Cortex of kidney (tissue), 1 donor: ENCODE measurements at places on chromosomes 7 and 10.

DNA sequence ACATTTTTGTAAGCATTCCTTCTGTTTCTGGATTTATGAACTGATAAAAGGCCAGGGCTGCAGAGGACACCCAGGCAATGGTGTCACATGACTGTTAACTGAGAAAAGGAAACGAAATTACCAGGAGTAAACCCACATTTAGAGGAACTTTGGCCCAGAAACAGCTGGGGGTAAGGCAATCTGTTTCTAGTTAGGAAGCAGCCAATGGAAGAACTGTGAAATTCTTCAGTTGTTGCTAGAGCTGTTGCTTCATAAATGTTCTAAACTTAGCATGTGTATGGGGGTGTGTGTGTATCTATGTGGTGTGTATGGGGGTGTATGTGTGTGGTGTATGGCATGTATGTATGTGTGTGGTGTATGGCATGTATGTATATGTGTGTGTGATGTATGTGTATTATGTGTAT lies 11.8 kb upstream of the PDCD4 start:
- no peak for DNase-seq

GRCh38 chr10:103849212-103849877 lies 6.0 kb downstream of the SH3PXD2A start:
- no peak for DNase-seq

- DNase-seq, result no peak
Measured at GRCh38 chr10:6490614-6491013, 89.5 kb downstream of the PRKCQ start.

DNA sequence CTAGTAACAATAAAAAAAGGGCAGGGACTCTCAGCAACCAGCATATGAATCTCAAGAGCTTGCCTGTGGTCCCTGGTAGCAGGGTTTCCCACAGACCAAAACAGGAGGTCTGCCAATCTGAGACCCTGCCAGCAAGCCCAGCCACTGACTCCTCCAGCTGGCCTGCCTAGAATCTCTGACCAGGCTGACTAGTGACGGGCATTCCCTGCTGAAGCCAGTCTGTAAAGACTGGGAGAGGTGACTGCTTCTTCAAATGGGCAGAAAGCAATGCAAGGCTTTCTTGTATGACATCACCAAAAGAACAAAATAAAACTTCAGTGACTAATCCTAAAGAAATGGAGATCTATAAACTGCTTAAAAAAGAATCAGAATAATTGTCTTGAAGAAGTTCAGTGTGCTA lies 249.4 kb downstream of the TCF7L2 start:
- DNase-seq, result no peak

- no peak for DNase-seq
Measured at GRCh38 chr7:74325210-74325565, 36.0 kb downstream of the CLIP2 start.

DNA sequence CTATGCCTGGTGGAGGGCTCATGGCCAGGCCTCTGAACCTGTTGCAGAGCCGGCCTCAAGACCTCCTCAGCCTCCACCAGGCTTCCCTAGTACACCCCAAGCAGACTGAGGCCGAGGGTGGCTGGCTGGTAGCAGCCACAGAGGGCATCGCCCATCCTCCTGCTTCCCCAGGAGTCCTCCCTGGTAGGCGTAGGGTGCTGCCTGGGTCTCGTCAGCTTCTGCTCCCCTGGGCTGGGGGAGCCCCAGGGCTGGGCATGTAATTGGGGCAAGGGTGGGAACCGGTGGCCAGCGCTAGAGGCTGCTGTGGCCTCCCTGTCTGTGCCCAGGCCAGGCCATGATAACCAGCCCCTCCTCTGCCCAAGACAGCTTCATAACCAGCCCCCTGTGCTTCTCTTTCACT lies 32.6 kb downstream of the TBATA start:
- DNase-seq, result no peak

DNA sequence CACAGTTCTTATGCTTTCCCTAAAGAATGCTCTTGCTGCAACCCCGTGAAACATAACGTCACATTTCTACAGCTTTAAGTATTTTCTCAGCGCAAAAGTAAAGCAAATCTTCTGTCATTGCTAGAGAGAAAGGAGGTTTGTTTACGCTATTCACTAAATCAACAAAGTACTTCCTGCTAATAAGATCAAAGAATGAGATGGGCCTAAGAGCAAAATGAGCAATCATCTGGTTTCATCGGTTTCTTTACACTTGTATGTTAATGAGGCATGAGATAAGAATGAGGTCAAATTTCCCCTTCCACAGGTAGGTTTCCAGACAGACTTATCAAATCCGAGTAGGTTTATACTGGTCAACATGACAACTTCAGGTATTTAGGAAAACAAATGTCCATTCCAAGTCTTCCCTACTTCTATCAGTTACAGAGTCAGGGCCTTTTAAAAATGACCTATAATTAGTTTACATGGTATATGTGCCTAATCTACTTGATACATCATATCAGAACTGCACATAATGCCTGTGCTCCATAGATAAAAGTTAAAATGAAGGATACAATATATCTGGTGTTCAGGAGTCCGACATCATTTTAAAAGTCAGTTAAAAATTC lies 8.4 kb downstream of the USP6NL start:
- DNase-seq, result no peak

- no peak for DNase-seq
Measured at GRCh38 chr7:15515252-15515651, 46.6 kb downstream of the AGMO start.

DNA sequence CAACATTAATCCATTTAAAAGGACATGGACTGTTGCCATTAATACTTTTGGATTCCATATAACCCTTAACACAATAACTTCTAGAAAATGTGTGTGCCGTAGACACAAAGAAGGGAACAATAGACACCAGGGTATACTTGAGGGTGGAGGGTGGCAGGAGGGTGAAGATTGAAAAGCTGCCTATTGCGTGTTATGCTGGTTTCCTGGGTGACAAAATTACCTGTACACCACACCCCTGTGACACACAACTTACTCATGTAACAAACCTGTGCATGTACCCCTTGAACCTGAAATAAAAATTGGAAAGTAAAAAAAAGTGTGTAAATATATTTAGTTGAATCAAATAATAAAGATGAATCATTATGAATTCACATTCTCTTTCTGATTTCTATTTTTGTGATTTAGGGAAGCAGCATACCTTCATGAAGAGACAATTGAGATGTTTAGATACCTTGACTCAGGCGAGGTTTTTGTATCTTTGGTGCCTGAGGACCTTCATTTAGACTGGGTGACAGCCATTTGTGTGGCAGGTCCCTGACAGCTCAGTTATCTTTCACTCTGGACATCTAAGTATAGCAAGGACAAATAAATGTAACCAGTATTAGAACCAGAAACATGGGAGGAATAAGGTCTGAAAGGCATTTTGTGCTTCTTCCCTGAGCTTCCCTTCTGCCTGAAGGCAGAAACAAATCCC lies 28.7 kb downstream of the GIMAP8 start:
- DNase-seq, result no peak

DNA sequence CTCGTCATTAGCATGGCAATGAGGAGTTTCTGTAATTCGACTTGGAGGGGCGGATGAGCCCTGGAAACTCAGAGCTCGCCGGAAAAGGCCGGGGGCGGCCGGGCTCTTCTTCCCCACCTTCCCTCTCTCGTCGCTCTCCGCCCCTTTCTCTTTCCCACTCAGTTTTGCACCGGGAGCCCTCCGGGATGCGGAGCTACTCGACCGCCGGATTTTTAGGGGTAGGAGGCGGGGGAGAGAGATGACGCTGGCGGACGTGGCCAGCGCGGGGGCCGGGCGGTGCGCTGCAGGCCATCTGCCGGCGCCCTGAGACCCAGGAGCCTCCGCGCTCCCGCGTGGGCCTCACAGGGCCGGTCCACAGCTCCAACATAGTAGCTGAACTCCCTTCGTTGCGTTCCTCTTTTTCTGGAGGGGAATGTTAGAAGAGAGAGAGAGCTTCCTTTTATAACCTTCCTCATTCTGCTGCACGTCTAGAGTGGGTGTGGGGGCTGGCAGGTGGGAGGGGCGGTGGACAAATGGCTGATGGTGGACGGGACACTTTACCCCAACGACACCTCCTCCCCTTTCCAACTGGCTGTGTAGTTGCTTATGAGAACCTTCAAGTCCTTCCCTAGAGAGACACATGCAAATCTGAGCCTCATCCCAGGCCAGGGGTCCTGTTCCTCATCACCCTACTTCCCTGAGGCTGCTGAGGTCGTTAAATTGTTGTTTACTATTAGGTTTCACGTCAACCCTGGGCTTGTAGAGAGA lies 1.1 kb upstream of the HOXA1 start:
- DNase-seq, result no peak

- no peak for DNase-seq
Measured at GRCh38 chr10:26243351-26243720, 26.8 kb downstream of the GAD2 start.

GRCh38 chr10:119498889-119499676 lies 43.4 kb downstream of the RGS10 start:
- no peak for DNase-seq

DNA sequence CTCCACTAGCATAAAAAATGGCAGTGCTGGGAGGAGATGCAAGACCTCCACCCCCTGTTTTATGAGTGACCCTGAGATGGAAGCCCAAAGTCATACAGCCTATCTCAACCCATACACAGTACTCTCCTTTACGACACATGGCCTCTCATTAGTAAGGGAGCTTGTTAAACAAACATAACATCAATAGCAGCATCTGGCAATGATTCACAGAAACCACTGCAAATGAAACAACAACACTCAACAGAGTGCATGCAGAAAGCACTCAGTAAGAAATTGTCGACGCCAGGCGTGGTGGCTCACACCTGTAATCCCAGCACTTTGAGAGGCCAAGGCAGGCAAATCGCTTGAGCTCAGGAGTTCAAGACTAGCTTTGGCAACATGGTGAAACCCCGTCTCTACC lies 27.5 kb upstream of the FIGNL1 start:
- no peak for DNase-seq

GRCh38 chr10:91077549-91078071 lies 142.9 kb upstream of the PCGF5 start:
- no peak for DNase-seq

GRCh38 chr10:91340613-91341362 lies 69.4 kb upstream of the HECTD2 start:
- no peak for DNase-seq

GRCh38 chr10:2949948-2950354 lies 117.4 kb upstream of the PFKP start:
- no peak for DNase-seq

DNA sequence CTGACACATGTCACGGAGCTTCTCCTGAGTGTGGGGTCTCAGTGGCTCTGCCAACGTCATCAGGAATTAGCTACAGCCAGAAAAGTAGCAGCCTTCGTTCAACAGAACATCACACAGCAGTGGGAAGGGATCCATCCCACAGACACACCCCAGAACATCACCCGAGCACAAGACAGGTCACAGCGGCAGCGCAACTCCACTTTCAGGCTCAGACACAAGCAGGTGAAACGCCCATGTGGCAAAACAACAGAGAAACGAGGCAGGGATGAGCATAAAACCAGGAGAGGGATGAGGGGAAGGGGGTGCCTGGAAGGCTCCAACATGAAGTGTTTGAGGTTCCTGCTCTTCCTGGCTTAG lies 44.8 kb downstream of the CAMK2B start:
- DNase-seq, result no peak

GRCh38 chr7:111229916-111230315 lies 139.0 kb downstream of the LRRN3 start:
- DNase-seq, result no peak

- no peak for DNase-seq
Measured at GRCh38 chr10:60397792-60398191, 8.1 kb upstream of the ANK3 start.

DNA sequence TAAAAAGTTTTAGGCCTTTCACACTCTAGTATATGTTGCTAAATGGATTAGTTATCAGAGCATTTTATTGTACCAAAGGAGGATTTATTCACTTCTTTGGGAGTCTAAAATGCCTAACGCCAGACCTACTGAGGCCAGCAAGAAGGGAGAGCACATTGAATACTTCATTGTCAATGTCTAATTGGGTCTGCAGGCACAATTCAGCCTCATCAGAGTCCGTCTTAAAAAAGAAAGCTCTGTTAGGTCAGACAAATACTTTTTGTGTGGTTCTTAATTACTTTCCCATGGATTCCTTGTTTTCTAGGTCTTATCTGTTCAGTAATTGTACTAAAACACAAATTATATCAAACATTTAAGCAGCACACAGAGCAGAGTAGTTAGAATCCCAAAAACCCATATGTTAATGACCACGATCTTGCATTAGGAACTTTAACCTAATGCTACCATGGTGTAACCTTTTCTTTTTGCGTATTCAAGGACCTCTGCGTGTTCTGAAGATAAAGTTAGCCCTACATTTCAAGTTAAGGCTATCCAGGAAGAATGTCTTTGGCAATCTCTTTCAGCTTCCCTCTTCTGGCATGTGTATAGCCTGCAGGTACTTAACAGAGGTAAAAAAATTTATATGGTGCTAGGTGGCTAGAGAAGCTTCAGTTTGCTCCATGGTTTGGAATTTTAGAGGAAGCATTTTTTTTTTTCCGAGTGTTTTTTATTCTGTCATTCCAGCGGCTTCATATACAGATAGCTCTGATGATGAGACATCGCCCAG lies 45.7 kb upstream of the STRIP2 start:
- DNase-seq, result no peak

DNA sequence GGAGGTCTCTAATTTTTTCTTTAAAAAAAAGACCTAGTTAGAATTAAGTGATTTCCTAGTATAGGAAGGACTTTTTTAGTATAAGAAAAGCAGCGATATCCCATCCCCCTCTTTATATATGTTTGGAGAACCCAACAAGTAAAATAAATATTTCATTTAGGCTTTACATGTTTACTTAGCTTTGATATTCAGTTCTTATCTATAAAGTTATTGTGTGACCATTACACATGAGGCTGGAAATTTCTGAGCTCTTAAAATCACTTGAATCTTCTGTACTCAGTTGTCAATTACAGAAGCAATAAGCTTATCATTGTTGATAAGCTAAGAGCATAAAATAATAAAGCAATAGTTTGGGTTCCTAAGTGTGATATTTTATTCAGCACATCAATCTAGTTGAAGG lies 89.7 kb downstream of the AASS start:
- no peak for DNase-seq

DNA sequence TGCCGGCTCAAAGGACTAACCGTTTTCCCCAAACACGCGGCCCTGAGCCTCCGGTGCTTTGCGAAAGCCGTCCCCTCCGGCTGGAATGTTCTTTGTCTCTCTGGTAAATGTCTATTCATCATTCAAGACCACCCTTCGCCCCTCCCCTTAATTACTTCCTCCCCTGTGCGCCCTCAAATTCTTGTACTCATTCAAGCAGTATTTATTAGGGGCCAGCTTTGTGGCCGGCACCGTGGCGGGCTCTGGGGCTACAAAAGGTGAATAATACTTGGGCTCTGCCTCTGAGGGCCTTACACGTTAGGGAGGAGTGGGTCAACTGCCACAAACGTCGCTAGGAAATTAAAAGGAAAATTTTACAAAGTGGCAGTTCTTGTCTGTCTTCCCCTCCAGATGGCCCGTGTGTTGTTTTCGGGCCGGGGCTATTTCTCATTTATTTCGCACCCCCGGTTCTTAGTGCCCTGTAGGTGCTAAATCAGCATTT lies 1.5 kb upstream of the MEST start:
- no peak for DNase-seq

- no peak for DNase-seq
Measured at GRCh38 chr10:44343843-44344242, 41.1 kb downstream of the CXCL12 start.
